Mesendoderm (in vitro differentiated cells): ENCODE measurements at places on chromosomes 1 and 21.

DNA sequence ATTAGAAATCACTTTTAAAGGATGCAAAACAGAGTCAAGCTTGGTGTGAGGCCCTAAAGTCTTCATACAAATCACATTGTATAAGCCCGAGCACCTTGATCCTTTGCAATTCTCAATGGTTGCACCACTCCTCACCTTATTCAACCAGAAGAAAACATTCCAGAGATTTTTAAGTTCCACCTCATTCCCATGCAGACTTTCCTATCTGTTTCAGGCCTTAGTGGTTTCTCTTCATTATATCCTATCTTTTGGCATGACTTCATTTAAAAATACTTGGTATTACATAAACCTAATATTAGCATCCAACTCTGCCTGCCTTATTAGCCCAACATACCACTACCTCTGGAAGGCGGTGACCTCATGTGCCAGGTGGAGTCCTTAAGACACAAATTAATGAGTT is 9.3 kb upstream of the GREM2 start:
- DNase-seq: peak; percentile 74

DNA sequence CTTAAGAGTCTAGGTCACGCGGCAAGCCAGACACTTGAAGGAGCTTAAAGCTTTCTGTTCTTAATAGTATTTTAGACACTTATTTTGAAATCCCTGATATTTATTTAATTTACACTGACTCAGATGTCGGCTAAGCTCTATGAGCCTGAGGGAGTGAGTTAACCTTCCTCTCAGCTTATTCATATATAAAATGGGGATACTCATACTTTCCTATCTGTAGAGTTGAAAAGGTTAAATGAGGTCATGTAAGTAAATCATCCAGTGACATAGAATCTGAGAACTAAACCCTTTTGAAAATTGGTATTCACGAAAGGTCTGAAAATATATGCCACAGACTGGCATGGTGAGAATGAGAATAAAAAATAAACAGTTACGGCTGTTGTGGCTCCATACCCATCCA is 1.4 kb upstream of the GPR161 start:
- no peak for DNase-seq

DNA sequence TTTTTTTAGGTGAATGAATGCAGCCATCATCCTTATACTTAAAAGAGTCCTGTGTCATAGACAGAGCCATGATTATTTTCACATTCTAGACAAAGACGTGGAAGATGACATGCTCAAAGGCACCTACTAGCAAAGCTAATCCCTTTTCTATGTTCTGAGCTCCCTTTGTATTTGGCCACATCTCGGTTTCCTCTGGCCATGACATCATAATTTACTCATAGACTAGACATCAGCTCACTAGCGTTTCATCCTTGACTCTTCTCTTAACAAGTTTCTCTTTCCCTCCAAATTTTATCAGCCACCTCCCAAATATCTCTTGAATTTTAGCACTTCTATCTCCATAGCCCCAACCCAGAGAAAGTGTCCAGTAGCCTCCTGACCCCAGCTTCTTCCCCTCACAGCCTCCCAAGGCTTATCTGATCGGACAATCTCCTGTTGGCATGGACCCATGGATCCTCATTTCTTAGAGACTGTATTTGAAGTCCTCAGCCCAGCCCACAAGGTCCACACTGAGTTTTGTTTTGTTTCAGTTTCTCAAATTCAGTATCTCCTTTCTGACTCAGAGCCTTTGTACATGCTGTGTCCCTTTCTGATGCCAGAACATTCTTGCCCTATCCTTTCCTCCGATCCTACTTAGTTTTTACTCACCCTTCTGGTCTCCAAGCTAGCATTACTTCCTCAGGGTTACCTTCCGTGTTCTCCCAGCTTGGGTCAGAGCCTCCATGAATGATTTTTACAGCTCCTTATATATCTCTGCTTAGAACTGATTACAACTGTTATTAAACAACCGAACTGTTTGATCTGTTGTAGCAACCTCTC is 33.0 kb upstream of the EPS8L3 start:
- no peak for DNase-seq

GRCh38 chr1:81702903-81703302 is 97.8 kb upstream of the ADGRL2 start:
- no peak for DNase-seq

DNA sequence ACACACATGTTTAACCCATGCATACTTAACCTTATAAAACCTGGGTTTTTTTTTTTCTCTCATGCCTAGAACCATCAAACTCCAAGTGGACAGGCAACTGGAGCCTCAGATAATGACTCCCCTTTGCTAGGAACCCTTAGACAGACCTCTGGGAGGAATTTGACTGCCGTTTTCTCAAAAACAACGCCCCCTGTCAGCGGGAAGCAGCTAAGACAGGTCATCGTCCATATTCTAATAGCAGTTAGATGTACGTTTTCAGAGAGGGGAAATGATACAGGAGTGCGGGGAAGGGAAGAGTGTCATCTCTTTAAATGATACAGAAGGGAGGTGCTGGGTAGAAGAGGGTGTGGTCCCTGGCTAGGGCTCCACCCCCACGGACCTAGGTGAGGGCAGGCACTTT is 34.7 kb downstream of the LRRC3 start:
- peak; percentile 36 for DNase-seq

DNA sequence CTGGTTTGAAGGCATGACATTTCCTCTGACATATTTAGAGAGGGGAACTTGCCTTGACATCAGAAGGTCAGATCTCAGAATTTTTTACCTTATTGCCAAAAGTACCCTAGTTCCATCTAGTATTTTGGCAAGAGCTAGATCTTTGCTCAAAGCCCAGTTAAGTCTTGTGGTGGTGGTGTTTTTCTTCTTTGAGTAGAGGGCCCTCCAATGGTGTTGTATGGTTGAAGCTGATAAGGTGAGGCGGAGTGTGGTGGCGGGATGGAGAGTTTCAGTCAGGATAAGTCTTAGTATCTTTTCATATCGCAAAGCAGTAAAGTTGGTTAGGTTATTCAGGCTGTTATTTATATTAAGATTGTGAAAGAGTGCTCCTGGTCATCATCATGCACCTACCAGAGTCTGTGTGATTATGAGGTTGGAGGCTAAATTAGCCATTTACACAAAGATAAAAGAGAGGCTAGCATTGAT is 20.1 kb upstream of the MACF1 start:
- no peak for DNase-seq

DNA sequence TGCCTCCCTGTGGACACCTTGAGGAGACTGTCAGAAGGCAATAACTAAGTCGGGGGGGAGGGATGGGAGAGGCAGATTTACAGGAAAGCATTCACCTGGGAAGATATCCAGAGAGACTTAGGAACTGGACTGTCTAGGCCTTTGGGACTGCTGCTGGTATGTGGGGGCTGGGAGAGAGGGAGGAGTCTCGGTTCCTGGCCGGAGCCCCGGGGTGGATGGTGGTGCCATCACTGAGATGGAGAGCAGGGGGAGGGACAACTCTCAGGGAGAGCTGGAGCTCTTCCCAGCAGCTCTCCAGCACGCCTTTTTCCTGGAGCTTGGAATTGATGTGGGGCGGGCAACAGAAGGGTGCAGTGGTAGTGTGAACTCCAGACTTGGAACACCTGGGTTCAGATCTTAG is 22.1 kb downstream of the PTPRF start:
- DNase-seq: no peak

- no peak for DNase-seq
Observed at GRCh38 chr1:150221552-150221951, 14.4 kb downstream of the ANP32E start.

- no peak for DNase-seq
Observed at GRCh38 chr1:80656641-80657040, 1144.1 kb upstream of the ADGRL2 start.

DNA sequence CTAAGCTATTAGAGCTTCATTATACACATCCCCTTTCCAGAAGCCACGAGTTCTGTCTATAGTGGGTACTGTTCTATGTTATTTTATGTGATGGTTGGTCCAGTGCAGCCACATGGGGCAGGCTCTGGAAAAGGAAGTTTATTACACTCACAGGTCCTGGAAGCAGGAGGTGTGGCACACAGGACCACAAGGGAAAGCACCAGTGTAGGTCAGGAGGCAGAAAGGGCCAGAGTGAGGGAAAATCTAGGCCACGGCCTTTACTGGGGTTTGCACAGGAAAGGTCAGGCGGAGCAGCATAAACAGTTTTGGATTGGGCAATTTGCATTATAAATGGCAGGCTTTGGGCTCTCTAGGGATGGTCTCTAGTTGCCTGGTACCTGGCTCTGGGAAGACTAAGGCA is 21.8 kb upstream of the CNIH3 start:
- no peak for DNase-seq

DNA sequence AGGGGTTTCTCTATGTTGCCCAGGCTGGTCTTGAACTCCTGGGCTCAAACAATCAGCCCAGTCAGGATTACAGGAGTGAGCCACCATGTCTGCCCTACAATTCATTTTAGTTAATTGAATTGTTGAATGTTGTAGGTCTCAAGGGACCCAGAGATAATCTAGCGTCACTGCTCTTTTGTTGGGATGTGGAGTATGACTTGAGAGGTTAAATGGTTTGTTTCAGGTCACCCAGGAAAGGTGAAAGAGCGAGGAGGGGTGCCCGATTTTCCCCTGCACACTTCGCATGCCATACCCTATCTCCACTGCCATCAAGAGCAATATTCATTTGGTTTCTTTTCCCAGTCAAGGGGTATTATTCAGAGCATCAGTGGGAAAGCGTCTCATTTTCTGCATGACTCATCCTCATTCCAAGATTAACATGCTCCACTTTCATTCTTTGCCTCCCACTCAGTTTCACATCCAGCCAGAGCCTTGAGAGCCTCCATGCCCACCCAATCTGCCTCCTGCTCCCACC is 13.1 kb upstream of the SLC30A1 start:
- no peak for DNase-seq

DNA sequence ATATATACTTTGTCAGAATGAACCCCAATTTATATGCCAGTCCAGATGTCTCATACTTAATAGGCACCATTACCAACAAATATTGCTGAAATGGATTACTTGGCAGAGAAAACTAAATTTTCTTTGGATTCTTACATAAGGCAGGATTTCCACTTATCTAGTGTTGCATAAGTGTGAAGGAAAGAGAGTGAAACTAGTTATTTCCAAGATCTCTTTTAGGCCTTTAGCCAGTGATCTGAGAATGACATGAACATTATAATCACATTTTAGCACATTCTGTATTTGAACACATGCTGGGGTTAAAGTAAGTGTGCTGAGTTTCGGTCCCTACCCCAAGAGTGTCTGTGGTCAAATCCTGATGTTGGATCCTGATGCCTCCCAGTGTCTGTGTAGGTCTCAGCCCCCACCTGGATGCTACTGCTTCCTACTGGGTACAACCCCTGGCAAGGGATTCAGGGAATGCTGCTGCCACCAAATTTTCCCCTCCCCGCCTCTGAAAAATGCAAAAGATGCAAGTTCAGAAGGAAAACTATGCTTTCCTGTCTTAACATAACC is 11.2 kb downstream of the DDAH1 start:
- DNase-seq: no peak

DNA sequence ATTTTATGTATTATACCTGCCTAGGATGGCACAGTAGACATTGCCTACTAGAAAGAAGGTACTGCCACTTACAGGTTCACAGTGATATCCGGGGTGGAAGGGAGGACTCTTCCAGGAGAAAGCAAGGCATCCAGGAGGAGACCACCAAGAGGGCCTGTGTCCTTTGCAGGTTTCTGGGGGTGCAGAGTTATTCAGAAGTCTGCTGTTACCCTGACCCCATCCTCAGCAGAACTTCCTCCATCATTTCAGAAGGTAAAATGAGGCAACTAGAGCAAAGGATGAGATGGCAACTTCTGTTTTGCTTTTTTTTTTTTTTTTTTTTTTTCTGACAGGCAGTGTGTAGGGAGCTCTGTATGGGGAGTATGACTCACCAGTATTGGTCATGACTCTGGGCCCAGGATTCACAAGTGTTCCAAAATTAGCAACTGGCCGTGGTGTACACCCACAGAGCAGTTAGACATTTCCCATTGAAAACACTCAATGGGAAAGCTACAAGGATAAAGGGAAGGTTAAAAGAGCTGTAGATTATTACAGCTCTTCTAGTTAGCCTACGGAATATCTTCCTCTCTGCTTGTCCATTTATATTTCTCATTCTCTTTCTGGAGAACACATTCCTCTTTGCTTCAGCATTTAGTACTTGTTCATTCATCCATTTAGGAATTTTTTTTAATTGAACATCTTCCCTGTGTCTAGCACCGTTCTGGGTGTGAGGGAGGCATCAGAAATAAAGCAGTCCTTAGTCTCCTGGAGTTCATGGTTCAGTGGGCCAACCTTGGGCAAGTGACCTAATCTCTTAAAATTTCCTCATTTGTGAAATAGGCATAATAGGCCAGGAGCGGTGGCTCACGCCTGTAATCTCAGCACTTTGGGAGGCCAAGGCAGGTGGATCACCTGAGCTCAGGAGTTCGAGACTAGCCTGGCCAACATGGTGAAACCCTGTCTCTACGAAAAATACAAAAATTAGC is 50.5 kb upstream of the PPP2R5A start:
- DNase-seq: no peak

DNA sequence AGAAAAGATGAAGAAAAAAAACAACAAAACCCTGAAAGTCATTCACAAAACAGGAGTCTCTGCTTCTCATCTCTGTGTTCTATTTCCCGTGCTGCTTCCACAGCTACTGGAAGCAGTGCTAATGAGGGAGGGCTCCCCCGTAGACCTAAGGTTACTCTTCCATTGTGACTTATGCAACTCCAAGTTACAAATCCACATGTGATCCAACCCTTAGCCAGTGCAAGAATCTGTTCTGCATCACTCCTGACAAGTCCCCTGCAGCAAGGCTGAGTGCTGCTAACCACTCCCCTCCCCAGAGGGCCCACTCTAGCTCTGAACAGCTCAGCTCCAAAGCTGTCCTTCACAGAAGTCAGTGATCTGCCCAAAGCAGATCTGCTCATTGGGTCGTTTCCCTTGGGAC is 10.3 kb downstream of the DNALI1 start:
- no peak for DNase-seq

- DNase-seq: no peak
Observed at GRCh38 chr1:97135972-97136371, 414.4 kb downstream of the PTBP2 start.

DNA sequence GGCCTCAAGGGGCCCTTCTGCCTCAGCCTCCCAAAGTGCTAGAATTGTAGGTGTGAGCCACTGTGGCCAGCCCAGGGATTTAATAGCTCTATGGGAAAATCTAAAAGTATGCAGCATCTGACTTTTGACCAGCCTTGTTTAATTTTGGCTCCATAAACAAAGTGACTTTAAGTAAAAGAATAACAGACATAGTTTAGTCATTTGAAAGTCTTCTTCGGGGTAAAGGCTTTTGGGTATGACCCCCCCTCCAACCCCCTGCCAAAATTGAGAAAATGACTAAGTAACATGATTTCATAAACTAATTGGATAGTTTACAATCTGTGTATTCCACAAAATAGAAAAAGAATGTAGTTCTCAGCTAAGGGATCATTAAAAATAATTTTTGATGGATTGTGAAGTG is 17.0 kb downstream of the GPBP1L1 start:
- DNase-seq: no peak

- DNase-seq: no peak
Observed at GRCh38 chr1:31539329-31539728, 37.0 kb upstream of the TINAGL1 start.

- DNase-seq: no peak
Observed at GRCh38 chr1:161214369-161214768, 726 bp upstream of the FCER1G start.
